ENCODE measurements at places on chromosomes 4 and X. TPM values are rescaled to one million over a fixed set of nuclear protein-coding genes. Genes with fewer than 3 reads are reported as not detected.

The MAGEB1 gene
- 0.18 TPM for total RNA-seq

The MAGEE2 gene
- not detected for total RNA-seq

The SH3D19 gene
- total RNA-seq = 32.1 TPM

The MAP9 gene
- total RNA-seq = 16.0 TPM

The SHROOM4 gene
- total RNA-seq = 1.9 TPM

The CNGA1 gene
- total RNA-seq = 1.0 TPM

The NPY2R gene
- total RNA-seq = 0.09 TPM

The CXorf49 gene
- total RNA-seq = not detected

The LETM1 gene
- 43.4 TPM for total RNA-seq

The GPRASP1 gene
- 3.2 TPM for total RNA-seq

The IBSP gene
- not detected for total RNA-seq

The JCHAIN gene
- not detected for total RNA-seq

The ARR3 gene
- total RNA-seq = not detected

The SMIM10L2A gene
- 18.3 TPM for total RNA-seq

The PARM1 gene
- 2.0 TPM for total RNA-seq

The EBP gene
- total RNA-seq = 117 TPM

The IL2RG gene
- not detected for total RNA-seq

The VSIG4 gene
- not detected for total RNA-seq

The CORIN gene
- 0.39 TPM for total RNA-seq

The BST1 gene
- total RNA-seq = 0.48 TPM

The TEX13D gene
- total RNA-seq = not detected

The FGF2 gene
- 95.2 TPM for total RNA-seq

The TIGD4 gene
- total RNA-seq = 2.0 TPM

The USO1 gene
- total RNA-seq = 109 TPM

The VCX3B gene
- not detected for total RNA-seq

The ZNF674 gene
- total RNA-seq = 7.9 TPM

The USP51 gene
- 6.2 TPM for total RNA-seq

The CPE gene
- total RNA-seq = 10.0 TPM

The TBX22 gene
- total RNA-seq = 0.81 TPM

The UGT2B11 gene
- total RNA-seq = not detected

The OPN1MW2 gene
- not detected for total RNA-seq

The TIGD2 gene
- 10.1 TPM for total RNA-seq

The DKC1 gene
- total RNA-seq = 164 TPM

The OGT gene
- 108 TPM for total RNA-seq

The SRPX2 gene
- total RNA-seq = not detected

The GJB1 gene
- not detected for total RNA-seq

The UBE2D3 gene
- total RNA-seq = 377 TPM

The S100P gene
- not detected for total RNA-seq

The ZGRF1 gene
- total RNA-seq = 38.3 TPM

The TECRL gene
- not detected for total RNA-seq

The NLGN4X gene
- 111 TPM for total RNA-seq

The TMSB15A gene
- total RNA-seq = 66.4 TPM

The NAP1L3 gene
- total RNA-seq = 89.6 TPM

The ZNF711 gene
- total RNA-seq = 14.9 TPM

The UGT2A3 gene
- not detected for total RNA-seq

The GLOD5 gene
- not detected for total RNA-seq

The AMBN gene
- total RNA-seq = not detected

The SLAIN2 gene
- 30.8 TPM for total RNA-seq

The EXOSC9 gene
- 69.1 TPM for total RNA-seq

The SPANXB1 gene
- not detected for total RNA-seq

The PRKG2 gene
- total RNA-seq = 1.9 TPM

The PRSS12 gene
- 5.4 TPM for total RNA-seq

The F8A3 gene
- total RNA-seq = 5.6 TPM

All from H9 (cell line).